ENCODE measurements at places on chromosomes 6 and 20. TPM values are rescaled to one million over a fixed set of nuclear protein-coding genes. Genes with fewer than 3 reads are reported as not detected.

The SPTLC3 gene
- 3.9 TPM for total RNA-seq

The SLC26A8 gene
- 0.07 TPM for total RNA-seq

The ULBP3 gene
- 5.1 TPM for total RNA-seq

The ZNF831 gene
- total RNA-seq: not detected

The CDK5RAP1 gene
- 16.4 TPM for total RNA-seq

The LINC00237 gene
- not detected for total RNA-seq

The GHRH gene
- not detected for total RNA-seq

The NKX2-2 gene
- total RNA-seq: not detected

The NRN1 gene
- total RNA-seq: 0.39 TPM

The CFB gene
- 49.7 TPM for total RNA-seq

The BPI gene
- total RNA-seq: 0.30 TPM

The PTPRK gene
- 59.6 TPM for total RNA-seq

All from smooth muscle cell of the pulmonary artery (primary cell).